WERI-Rb-1 (cell line): ENCODE measurements at places on chromosomes 6 and 20.

- DNase-seq, result no peak
Measured at GRCh38 chr6:33104887-33105286, 29.1 kb downstream of the HLA-DPB1 start.

DNA sequence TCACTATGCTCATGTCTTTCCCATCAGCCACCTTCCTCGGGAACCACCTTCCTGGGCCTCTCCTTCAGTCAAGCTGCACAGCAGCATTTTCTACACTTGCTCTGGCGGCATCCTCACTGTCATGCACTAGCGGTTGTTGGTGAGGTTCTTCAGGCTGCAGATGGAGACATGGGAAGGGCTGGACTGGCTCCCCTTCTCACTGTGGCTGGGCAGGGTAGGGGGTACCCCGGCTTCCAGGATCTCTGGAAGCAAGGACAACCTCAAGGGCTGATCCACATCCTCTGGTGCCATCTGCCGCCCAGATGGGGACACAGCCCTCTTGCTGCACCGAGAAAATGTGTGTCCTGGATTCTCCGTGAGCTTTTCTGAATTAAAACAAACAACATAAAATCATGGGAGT is 180.1 kb upstream of the RNF24 start:
- peak; percentile 46 for DNase-seq

GRCh38 chr20:48568520-48568919 is 259.3 kb downstream of the PREX1 start:
- DNase-seq, result no peak

GRCh38 chr6:2197984-2198383 is 47.4 kb downstream of the GMDS start:
- DNase-seq, result no peak

GRCh38 chr6:161268531-161269210 is 5.2 kb downstream of the AGPAT4 start:
- DNase-seq, result no peak

- DNase-seq, result peak; percentile 56
Measured at GRCh38 chr6:106334646-106335448, 9.3 kb upstream of the ATG5 start.

DNA sequence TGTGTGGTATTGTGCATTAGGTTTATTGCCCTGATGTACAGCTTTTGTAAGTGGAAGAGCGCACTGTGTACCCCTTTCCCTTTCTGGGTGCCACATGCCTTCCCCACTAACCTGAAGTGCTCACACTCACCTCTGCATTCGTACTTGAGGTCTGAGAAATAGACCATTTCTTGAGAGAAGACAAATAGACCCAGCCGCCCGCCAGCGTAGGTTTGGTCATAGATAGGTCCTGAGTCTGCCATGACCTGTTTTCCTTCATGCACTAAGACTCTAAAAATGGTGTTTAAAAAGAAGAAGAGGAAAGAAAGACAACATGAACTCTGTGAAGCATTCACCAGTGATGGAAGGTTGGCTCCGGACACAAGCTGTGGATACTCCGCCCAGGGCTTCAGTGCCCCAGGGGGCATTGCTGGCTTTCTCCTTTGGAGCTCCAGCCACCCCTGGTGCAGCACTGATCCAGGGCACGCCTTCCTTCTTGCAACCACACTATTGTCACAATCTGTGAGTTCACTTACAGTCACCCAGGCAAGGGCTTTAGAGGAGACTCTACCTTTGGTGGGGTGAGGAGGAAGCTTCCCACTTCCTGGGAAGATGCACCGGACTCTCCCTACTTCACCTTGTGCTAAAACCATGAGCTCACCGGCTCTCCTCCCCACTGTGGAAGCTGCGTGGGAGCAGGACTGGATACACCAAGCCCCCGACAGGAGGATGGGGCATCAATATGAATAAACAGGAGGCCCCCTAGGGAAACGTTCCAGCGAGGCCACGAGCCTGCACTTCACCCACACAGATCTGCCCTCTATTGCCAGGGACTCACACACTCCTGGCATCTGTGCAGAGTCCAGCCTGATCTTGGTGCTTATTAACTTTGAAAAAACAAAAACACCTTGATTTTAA is 33.3 kb downstream of the THBS2 start:
- DNase-seq, result no peak

DNA sequence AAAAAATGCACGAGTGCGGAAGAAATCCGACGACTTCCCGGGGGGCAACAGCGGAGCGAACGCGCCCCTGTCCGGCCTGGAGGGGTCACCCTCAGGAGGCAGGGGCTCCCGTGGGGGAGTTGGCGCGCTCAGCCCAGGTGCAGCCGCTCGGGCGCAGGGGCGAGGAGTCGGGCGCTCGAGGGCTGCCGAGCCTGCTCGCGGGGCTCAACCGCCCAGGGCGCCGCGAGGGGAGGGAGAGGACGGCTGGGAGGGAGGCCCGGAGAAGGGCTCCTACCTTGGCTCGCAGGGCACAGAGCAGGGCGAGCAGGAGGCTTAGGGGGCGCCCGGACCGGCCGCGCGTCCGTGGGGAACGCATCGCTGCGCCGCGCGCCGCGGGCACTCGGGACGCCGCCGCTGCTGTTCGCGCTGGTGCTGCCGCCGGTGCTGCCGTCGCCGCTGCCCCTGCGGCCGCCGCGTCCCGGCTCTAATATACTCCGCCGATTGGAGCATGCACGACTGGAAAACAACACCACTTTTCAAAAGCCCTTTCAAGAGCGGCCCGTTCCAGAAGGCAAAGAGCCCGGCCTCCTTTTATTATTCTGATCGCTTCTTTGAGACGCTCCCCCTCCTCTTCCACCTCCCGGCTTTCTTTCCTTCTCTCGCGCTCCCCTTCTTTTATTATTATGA is 490 bp downstream of the JAG1 start:
- peak; percentile 17 for DNase-seq

DNA sequence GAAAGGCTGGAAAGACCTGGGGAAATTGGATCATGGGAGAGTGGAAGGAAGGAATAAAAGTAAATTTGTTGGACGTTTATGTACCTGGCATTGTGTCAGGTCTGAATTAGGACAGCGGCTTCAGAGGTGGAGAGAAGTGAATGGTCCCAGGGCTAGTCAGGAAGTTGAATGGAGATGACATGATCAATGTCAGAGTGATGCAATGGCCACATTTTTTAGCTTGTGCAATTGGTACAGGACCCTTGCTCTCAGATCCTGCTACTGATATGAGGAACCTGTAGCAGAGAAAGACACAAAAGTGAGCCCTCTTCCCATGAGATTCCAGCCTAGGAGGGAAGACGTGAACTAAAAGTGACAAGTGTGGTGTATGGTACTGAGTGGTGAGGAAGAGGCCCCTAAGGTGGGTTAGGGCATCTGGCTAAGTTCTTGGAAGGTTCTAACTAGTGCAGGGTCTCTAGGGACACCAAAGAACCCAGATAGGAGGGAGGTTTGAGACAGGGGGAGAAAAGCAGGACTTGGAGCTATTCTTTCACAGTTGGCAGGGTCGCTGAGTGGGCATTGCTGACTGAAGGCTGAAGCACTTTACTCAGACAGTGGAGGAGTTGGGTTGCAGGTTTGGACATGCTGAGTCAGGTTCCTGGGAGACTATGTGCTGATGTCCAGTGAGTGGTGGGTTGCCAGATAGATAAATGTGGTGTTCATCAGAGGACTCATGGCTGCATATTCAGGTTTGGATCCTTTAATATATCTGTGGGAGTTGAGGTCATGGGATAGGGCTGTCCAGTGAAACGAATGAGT is 266.1 kb upstream of the RNF24 start:
- DNase-seq, result no peak

GRCh38 chr6:129920103-129920798 is 59.1 kb upstream of the TMEM244 start:
- DNase-seq, result no peak

DNA sequence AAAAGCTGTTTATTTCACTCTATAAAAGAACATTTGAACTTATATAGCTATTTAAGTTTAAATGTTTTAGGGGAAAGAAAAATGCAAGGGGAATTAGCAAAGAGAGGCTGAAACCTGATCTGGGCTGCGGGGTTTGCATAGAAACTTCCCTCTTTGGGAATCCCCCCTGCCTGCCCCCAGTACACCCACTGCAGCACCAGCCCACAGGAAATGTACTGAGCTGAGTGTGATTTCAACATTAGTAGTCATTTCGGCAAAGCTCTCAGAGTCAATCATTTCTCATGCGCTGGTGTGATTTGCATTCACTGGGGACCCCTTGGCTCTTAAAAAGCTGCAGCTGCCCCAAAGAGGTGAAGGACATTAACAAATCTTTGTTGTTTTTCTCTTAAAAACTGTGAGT is 859.4 kb downstream of the MAFB start:
- no peak for DNase-seq

GRCh38 chr6:41063884-41064285 is 8.3 kb downstream of the OARD1 start:
- DNase-seq, result no peak

DNA sequence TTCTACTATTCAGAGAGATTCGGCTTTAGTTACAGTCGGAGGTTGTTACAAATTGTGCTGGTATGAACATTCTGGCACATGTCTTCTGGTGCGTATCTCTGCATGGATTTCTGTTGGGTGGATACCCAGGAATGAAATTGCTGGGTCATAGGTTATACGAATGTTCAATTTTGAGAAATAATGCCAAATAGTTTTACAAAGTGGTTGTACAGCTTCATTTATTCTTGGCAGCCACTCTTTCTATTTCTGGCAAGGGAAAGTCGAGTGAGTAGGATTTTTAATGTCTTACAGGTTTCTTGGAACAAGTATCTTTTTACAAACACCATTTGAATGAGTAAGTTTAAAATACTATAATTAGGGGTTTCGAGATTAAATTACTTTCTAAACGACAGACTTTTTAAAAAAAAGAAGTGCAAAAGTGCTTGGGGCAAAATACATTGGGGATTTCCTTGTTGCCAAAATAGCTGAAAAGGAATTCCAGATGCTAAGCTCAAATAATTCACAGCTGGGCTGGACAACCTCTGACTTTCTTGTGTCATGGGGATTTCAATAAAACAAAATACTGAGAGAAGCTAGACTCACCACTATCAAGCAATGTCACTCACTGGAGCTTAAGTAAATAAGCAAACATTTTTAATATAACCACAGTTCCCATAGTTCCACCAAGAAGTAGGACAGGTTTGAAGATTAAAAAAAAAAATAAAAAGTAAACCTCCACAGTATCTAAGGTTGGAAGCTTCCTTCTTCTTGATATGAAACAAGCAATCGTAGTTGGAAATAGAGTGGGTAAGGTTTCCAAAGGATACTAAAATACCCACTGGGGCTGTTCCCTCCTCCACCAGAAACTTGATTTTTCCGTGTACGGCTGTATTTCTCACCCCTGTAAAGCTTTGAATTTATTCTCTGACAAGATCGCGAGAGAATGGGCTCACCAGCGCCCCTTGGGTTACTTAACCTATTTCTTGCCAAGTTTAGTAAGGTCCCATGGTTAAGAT is 21.6 kb upstream of the GFOD1 start:
- DNase-seq, result no peak

DNA sequence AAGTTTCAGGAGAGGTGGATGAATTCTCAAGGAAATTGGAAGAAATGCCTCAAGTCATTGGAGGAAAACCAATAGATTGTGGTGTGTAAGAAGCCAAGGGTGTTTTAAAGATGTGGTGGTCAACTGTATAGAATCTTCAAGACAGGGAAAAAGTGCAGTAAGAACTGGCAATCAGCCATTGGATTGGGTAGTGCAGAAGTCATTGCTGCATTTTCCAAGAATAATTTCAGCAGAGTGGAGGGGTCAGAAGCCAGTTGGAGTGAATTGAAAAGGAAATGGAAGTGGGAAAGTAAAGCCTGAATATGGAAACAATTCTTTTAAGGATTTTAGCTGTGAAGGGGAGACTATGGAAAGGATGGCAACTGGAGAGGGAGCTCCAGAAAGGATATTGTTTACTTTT is 128.2 kb upstream of the TMEM170B start:
- DNase-seq, result no peak

DNA sequence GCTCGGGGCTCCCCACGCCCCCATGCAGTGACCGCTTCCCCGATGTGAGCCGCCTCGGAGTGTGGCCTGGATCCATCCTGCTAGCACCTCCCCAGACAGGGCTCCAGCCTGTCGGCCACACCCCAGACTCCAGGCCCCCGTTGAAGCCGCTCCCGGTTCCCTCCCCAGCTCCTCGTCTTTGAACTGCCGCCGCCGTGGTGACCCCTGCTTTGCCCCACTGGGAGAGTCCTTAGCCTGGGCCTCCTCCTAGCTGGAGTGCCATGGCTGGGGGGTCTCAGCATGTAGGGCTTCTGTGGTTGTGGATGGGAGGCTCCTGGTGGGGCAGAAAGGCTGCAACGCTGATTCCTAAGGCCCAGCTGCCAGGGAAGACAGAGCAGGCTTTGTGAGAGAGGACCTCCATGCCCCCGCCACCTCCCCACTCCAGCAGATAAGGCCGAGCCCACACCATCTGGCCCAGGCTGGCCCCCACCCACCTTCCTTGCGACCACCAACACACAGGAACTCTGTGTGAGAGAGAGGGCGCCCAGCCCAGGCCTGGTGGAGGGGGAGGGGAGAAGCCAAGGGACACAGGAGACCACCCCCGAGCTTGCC is 11.4 kb downstream of the FOXS1 start:
- peak; percentile 29 for DNase-seq

- no peak for DNase-seq
Measured at GRCh38 chr6:2748183-2748582, 2.5 kb downstream of the MYLK4 start.

DNA sequence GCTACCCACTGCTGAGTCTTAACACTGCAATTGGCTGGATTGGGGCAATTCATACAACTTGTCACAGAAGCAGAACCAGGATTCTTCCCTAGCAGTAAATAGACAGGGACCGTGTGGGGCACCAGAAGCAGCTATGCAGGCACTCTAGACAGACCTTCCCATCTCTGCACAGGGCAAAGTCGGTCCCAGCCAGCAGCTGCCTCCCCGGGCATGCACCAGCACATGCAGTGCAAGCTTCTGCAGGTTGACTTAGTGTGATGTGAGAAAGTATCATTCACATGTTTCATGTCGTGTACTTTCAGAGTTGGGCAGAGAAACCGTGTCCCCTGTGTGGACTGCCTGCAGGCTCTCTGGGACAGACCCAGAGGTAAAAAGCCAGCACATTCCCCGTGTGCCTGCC is 98.0 kb upstream of the FOXA2 start:
- no peak for DNase-seq

GRCh38 chr6:147738516-147739162 is 230.1 kb downstream of the SAMD5 start:
- no peak for DNase-seq

DNA sequence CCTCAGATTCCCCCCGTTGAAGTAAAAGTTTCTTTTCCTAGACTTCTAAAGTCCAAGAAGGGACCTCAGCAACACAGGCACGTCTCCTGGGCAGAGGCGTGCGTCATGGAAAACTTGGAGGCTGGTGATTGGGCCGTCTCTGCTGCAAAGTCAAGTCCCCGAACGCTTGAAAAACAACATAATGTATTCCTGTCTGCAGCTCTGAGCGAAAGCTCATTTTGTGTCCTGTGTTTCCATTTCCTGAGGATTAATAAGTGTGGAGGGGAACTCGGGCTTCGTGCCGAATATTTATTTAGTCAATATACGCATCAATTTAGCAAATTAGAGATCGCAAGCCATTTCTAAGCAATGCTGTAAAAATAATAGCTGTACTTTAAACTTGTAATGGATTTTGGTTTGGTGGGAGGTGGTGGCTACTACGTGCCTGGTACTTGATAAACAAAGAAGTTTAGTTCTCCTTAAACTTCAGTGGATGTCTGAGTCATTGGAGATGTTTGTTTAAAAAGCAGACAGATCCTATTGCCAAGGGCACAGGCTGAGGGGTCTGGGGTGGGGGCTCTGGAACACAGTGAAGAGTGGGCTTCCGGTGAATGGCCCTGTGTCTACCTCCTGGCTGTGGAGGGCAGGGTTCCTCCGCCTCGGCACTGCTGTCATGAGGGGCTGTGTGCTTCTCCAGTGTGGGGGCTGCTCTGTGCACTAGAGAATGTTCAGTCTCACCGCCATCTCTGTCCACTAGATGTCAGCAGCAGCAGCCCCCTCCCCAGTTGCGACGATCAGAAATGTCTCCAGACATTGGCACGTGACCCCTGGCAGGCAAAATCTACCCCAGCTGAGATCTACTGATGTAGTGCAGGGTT is 21.8 kb downstream of the PCK1 start:
- DNase-seq, result peak; percentile 53
